LNCaP clone FGC (cell line): ENCODE measurements at places on chromosomes 16 and 17.
A peak's percentile ranks its signal among the peaks of the same experiment; 100 is the strongest.

DNA sequence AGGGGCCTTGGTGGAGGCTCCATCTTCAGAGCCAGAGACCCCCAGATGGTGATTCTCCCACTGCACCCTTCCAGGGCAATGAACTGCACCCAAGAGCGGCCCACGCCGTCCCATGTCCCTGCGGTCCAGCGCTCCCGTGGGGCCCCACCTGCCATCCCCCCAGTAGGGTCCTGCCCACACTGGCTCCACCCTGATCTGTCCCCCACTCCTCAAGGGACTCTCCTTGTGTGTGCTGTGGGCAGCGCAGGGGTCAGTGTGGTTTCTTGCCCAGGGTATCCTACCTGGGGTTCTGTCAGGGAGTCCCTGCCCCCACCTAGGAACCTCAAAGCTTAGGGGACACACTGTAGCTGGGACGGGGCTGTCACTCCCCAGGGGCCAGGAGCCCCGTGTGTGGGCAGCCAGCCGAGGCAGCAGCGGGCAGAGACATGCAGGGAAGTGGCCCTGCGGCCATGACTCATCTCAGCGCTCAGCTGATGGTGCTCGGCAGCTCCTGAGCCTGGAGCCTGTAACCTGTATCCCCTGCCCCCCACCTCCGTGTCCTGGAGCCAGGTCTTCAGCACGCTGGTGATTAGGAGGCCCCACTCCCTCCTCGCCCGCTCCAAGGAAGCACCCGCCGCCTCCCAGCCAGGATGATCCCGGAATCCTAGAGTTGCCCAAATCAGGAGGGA is 35.7 kb upstream of the SSTR5 start:
- no peak for DNase-seq

DNA sequence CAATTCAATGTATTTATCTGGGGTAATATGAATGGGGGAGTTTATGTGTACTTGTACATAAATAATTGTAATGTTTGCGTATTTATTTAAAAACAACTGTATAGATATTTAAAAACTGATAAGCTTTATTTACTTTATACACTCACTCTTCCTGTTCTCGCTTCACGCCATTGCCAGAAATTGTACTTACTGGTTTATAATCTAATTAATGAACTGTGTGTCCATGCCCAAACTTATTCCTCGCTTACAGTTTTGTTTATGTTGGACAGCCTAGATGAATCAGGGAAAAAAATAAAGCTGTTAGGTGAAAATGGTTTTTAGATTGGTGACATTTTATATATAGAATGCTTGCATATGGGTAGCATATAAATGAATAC is 30.8 kb downstream of the AATF start:
- peak; percentile 64 for DNase-seq

DNA sequence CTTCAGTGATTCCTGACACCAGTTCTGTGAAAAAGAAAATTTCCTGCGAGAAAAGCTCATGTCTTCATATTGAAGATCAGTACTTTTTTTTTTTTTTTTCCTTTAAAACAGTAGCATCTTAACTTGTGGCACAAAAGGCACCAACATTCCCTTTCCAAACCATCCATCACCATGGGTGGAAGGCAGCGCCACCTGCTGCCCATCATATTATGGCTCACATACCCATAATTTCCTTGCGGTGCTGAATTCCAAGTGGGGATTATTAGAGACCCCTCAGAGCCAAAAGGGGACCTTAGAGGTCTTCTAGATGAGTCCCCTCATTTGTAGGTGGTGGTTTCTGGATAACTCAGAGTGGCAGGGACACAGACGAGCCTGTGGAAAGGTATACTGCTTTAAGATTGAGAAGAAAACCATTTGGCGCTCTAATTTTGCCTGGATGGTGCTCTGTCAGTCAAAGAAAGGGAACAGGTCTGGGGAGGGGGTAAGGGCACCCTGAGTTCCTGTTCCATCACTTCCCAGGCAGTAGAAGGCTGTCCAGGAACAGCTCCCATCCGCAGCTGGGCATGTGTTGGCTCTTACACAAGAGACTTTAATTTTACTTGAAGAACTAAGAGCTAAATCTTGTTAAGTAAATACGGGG is 7.9 kb upstream of the SOST start:
- no peak for DNase-seq

DNA sequence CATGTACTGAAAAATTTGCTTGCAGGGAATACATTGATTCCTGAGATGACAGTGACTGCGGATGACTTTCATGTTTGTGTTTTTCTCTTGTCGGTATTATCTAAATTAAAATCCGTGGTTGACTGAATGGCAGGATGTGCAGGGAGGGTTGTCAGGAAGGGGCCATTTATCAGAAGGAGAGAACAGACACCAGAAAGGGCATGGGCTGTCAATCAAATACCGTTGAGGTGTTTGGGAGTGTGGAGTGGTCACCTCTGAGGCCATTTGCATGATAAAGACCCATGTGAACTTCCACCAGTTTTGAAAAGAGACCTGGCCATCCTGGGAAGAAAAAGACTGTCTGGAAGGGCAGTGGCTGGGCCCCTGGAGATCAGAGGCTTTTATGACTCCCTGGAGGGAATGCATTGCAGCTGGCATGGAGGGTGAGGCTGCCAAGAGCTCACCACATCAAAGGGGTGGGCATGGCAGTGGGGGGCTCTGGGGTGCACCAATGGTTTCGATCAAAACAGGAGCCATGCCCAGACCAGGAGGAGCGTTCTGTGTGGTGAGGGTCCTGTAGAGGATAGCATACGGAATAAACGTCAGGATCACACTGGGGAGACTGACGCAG is 67.1 kb downstream of the CYLD start:
- DNase-seq, result no peak

DNA sequence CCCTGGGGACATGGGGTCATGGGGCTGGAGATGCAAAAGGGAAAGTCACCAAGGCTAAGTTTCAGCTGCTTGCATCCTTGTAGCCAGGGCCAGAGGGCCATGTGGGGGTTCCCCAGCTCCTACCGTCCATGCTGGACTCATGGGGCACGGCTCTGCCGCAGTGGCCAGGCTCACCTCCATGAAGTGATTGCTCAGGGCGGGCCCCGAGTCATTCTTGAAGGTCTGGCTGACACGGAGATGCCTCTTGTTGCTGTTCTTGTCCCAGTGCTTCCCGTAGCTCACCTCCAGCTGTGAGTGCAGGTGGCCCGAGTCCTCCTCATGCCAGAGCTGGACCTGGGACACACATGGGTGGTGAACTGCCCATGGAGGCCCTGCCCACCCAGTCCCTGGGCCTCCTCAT is 114.5 kb downstream of the RMI2 start:
- DNase-seq, result no peak

DNA sequence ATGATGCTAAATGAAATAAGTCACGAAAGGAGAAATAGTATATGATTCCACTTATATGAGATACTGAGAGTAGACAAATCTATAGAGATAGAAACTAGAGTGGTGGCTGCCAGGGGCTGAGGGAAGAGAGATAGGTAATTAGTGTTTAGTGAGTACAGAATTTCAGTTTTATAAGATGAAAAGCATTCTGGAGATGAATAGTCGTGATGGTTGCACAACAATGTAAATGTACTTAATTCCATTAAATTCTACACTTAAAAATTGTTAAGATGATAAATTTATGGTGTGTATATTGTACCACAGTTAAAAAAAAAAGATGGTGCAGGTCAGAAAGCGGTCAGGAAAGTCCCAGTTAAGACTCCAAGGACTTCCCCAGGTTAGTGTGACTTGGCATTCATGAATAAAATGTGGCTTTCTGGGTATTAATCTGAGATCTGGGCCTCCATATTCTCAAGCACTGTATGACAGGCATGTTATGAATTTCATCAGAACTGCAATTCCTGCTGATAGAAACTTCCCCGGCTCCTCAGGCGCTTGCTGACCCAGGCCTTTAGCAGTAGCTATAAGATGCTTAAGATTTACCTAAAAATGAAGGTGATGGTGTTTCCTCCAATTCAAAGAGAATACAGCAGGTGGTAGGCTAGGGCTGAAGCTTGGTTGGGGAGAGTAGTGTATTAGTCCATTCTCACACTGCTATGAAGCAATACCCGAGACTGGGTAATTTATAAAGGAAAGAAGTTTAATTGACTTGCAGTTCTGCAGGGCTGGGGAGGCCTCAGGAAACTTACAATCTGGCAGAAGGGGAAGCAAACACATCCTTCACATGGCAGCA is 115.3 kb upstream of the SOX9 start:
- no peak for DNase-seq

- no peak for DNase-seq
Observed at GRCh38 chr16:49583911-49584310, 210.3 kb downstream of the C16orf78 start.

- DNase-seq, result peak; percentile 86
Observed at GRCh38 chr16:4244254-4245076, 2.6 kb upstream of the SRL start.
